Peyer's patch (tissue), 4 donors: ENCODE measurements at places on chromosomes 16 and 17. TPM values are rescaled to one million over a fixed set of nuclear protein-coding genes. Genes with fewer than 3 reads are reported as not detected.

RPS6KB1 gene
- total RNA-seq = 21.5 TPM

SBK1 gene
- 0.94 TPM for total RNA-seq

TEX19 gene
- total RNA-seq = not detected

HLF gene
- total RNA-seq = 8.3 TPM

HOXB4 gene
- total RNA-seq = 6.1 TPM

SHMT1 gene
- total RNA-seq = 128 TPM

COX6A2 gene
- total RNA-seq = not detected

KRTAP16-1 gene
- total RNA-seq = not detected

B3GNT9 gene
- 3.3 TPM for total RNA-seq

TCAP gene
- 1.9 TPM for total RNA-seq

TPSD1 gene
- 10.3 TPM for total RNA-seq

TBC1D10B gene
- total RNA-seq = 42.7 TPM

STAT3 gene
- 187 TPM for total RNA-seq

SPATA22 gene
- total RNA-seq = not detected

CCL16 gene
- 1.1 TPM for total RNA-seq

CD300LG gene
- total RNA-seq = not detected

PRDM7 gene
- not detected for total RNA-seq

CMTM1 gene
- total RNA-seq = 1.4 TPM

WFIKKN2 gene
- total RNA-seq = not detected

AIPL1 gene
- total RNA-seq = not detected

CARD14 gene
- 5.4 TPM for total RNA-seq

ENPP7 gene
- total RNA-seq = not detected

PLEKHH3 gene
- total RNA-seq = 3.5 TPM

CASKIN1 gene
- total RNA-seq = not detected

ABCA6 gene
- total RNA-seq = 56.3 TPM

TNP2 gene
- not detected for total RNA-seq
